ENCODE measurements at places on chromosomes 7 and 10. TPM values are rescaled to one million over a fixed set of nuclear protein-coding genes. Genes with fewer than 3 reads are reported as not detected.

DNA sequence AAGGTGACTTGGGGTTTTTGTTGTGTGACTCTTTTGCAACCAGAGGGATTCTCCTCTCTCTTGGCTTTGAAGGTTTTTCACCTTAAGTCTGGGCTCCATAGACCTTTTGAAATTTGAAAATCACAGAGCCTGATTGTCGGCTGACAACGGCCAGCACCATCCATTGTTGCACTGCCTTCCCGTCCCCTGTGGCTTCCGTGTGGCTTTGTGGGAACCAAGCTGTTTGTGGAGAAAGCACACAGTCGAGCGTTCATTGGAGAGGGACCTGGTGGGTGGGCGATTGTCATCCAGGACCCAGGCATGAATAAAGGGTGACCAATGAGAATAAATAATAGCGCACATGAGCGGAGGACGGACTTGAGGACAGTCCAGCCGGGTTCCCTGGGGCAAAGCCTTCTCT lies 7.4 kb upstream of the RAMP3 start:
- no peak for DNase-seq

DNA sequence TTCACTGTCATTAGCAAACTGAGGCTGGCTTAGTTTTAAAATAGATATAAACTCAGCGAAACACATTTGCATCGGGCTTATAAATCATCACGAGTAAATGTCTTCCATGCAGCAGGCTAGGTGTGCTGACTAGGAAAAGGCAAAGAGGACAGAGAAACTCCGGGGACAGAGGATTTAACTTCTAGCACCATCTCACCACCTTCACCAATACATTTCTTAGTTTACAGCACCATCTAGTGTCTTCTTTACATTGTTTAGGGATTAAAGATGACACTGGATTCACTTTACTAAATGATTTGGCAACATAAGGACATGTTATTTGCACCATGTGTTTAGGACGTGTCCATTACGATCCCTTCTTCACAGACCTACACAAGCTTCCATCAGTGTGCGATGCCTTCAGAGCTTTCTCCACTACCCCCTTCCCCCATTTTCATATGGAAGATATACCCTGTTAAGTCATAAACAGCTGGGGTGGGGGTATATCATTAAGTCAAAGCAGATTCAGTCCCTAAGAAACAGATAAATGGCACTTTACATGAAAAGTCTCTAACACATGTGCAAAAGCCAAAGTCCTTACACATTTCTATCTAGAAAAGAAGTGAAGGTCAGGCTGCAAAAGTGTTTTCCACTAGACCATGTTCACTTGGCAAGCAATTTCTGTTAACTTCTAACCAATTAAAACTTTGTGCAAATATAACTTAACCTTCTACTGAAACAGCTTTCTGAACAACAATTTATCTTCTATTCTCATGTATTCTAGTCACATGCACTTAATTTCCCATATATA lies 103.3 kb downstream of the GRB10 start:
- no peak for DNase-seq

- DNase-seq = no peak
Measured at GRCh38 chr7:102255501-102255900, 31.2 kb upstream of the SH2B2 start.

- no peak for DNase-seq
Measured at GRCh38 chr10:22651276-22651980, 63.0 kb downstream of the PIP4K2A start.

- DNase-seq = no peak
Measured at GRCh38 chr7:100074841-100075240, 6.7 kb downstream of the ZNF3 start.

DNA sequence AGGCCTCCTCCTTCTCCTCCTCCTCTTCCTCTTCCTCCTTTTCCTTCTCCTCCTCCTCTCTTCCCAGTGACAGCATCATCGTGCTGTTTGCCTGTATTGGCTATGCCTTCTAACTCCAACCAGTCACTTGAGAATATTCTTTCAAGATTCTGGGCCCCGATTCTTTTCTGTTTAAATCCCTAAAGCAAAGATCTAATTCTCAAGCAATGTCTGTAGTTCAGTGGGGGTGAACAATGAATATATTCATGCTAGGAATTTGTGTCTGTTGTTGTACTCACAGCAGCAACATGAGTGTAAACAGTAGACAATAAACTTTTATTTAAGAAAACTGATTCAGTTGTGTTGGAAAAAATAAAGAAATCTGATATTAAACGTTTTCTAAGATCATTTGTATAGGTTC lies 30.7 kb downstream of the NUDT5 start:
- DNase-seq = no peak

DNA sequence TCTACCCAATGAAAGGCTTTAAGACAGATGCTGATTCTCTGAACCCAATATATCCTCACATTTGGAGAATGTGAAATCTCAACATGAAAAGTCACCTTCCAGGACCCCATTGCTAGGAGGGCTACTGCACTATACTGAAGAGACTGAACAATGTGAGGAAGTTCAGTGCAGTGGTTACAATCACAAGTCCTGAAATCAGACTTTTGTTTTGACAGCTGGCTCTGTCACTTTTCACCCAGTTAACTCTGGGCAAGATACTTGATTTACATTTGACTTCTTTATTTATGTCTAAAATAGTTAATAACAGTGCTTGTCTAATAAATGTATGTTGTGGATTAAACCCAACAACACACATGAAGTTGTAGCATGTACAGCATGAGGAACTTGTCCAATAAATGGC lies 14.8 kb upstream of the VWDE start:
- DNase-seq = no peak

DNA sequence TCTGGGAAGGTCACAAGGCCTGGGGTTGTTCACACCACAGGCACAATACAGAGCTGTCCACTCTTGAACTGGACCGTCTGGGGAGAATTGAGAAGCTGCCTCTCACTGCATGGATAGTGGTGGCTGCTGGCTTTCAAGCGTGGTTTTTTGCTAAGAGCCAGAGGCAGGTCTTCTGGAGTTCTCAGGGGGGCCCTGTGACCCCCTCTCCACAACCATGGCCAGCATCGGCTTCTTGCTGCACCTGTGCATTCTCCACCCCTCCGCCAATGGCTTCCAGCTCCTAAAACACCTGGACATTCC lies 140.3 kb downstream of the ADCY1 start:
- no peak for DNase-seq

DNA sequence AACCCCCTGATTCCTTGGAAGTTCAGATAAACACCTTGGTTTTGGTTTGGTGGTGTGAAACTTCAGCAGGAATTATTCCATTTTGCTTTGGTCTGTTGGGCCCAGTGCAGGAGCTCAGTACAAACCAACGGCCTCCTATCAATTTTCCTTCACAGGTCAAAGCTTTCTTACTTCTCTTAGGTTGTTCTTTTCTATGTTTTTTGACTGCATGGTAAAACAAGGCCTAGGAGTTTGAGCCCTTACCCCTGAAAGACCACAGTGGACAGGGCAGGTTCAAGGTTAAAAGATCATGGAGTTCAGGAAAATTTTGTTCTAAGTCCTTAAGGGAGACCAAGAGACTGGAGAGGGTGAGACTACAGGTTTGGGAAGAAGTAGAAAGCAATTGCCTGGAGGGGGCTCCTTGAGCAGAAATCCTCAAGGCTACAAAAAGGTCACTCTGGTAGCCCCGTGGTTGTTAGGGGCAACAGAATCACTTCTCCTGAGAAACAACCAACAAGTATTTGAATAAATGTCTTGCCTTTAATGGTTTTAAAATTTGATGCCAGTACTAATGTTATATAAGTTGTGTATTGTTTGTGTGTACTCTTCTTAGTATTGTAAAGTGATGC lies 40.9 kb upstream of the FHIP2A start:
- DNase-seq = no peak

DNA sequence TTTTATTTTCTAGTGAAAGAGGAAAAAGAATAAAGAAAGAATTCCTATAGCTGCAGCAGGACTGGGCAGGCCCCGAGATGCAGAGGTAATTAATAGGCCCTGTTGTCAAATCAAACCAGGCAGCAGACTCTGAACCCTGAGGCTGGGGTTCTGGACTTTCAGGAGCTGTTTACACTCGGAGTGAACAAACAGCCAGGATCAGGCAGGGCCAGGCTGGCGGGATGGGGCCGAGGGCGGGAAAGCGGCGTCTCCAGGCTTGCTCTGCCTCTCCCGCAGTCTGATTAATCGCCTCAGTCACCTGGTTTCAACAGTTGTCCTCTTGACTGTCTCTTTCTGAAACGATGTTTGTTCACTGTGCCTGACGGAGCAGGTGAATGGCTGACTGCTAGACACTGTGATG lies 675.4 kb upstream of the FOXK1 start:
- DNase-seq = no peak

- DNase-seq = peak; percentile 48
Measured at GRCh38 chr7:157612664-157613561, 276.1 kb downstream of the DNAJB6 start.

- no peak for DNase-seq
Measured at GRCh38 chr7:40810274-40810673, 675.5 kb downstream of the SUGCT start.

- no peak for DNase-seq
Measured at GRCh38 chr7:66894463-66895080, 26.5 kb upstream of the TMEM248 start.

- DNase-seq = no peak
Measured at GRCh38 chr7:91293840-91294239, 29.6 kb downstream of the FZD1 start.

- no peak for DNase-seq
Measured at GRCh38 chr7:146067880-146068279, 48.7 kb upstream of the CNTNAP2 start.

- DNase-seq = no peak
Measured at GRCh38 chr7:2964208-2964607, 79.5 kb downstream of the CARD11 start.

- DNase-seq = no peak
Measured at GRCh38 chr10:63761243-63761642, 240.0 kb downstream of the REEP3 start.

- no peak for DNase-seq
Measured at GRCh38 chr10:93319896-93320295, 162.2 kb downstream of the MYOF start.

DNA sequence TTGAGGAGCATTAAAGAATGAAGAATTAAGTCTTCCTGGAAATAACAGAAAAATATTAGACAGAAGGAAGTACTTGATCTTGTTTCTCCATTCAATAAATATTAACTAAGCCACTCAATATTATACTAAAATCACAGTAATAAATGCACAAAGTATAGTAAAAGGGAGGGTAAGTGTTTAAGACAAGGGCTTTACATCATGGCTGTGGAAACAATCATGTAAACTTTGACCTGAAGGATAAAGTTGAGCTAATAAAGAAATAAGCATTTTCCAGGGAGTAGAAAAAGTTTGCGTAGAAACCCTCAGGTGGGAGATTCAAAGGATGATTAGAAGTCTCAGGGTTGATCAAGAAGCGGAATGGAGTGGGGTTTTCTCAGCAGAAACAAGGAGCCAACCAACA lies 78.2 kb downstream of the SEMA3C start:
- no peak for DNase-seq

DNA sequence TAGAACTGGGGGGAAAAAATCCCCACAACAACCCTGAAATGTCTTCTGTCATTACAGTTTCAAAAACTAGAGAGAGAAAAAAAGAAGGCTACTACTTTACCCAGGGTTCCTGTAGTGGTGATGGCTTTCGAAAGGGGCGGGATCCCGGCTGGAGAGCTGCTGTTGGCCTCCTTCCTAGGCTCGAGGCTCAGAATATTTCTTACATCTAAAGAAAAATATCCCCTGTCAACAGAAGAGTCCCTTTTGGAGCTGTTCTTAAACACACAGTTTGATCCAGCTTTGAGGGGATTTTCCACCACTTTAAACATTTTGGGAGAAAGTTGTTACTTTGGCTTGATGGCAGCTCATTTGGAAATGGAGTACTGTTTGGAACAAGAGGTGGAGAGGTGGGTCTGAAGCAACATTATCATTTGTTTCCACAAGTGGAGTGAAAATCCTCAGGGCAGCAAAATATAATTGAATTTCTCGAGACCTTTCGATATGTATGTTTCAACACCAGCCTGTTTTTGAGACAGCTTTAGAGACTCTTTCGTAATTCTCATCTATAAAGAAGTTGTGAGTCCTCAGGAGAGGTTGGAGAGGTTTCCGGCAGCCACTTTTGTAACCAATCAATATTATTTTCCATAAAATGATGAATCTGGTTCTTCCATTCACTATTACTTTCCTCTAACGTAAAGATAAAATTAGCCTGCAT lies 5.1 kb downstream of the HOXA13 start:
- no peak for DNase-seq

GRCh38 chr10:75319274-75319673 lies 82.3 kb downstream of the ZNF503 start:
- no peak for DNase-seq

DNA sequence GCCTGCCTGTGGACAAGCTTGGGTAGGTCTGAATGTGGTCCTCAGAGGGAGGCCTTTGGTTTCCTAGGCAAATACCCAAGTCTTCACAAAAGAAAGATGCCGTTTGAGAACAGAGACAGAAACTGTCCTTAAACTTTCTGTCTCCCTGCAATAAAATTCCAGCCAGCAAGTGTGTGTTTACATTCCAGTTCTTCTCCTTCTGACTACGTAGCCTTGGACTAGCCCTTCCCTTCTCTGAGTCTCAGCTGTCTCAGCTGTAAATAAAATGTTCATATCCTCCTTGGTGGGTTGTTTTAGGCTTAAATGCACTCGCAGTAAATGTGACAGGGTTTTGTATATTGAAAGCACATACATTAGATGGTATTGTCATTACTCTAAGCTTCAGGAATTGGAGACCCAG lies 561.2 kb upstream of the MKI67 start:
- DNase-seq = no peak

DNA sequence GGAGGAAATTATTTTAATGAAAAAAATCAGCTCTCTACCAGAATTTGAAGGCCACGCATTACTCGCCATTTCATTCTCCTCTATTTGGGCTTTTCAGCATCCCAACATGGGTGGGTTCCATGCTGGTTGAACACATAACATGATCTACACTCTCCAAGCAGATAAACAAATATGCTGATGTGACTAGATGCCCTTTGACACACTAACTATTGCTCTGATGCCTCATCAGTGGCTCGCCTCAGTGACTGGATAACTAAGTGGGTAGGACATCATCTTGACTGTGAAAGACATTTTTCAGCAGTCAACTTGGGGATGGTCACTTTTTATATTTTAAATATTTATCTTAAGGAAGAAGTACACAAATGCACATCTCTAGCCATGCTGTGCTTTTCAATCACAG lies 113.9 kb upstream of the LAMB4 start:
- DNase-seq = no peak

GRCh38 chr10:103542764-103543616 lies 49.5 kb downstream of the NEURL1 start:
- no peak for DNase-seq

PRSS37 gene
- not detected for total RNA-seq

GPR141 gene
- total RNA-seq = 0.52 TPM

TRIM73 gene
- 19.4 TPM for total RNA-seq

ZNRF2 gene
- total RNA-seq = 26.8 TPM

TBXAS1 gene
- total RNA-seq = 20.9 TPM

DENND10 gene
- 37.4 TPM for total RNA-seq

SFMBT2 gene
- 19.4 TPM for total RNA-seq

SEMA3C gene
- 0.62 TPM for total RNA-seq

COL1A2 gene
- total RNA-seq = not detected

IL6 gene
- total RNA-seq = 0.57 TPM

CALHM1 gene
- total RNA-seq = not detected

SPDYE9 gene
- not detected for total RNA-seq

TLX1 gene
- not detected for total RNA-seq

TAS2R4 gene
- 0.37 TPM for total RNA-seq

ADARB2 gene
- total RNA-seq = not detected

SEMA4G gene
- 0.96 TPM for total RNA-seq

PON1 gene
- not detected for total RNA-seq

DNA2 gene
- total RNA-seq = 3.9 TPM

PWWP2B gene
- 16.7 TPM for total RNA-seq
